Nasal cavity respiratory epithelium epithelial cell of viscerocranial mucosa (primary cell): ENCODE measurements at places on chromosomes 2 and 18. TPM values are rescaled to one million over a fixed set of nuclear protein-coding genes. Genes with fewer than 3 reads are reported as not detected.

ABCG8 gene
- not detected in 2 replicates for total RNA-seq

GULP1 gene
- 38.7 and 66.6 TPM in 2 replicates for total RNA-seq

PDE1A gene
- 0.21 and 0.34 TPM in 2 replicates for total RNA-seq

NEU2 gene
- total RNA-seq: not detected in 2 replicates

TNS1 gene
- total RNA-seq: 0.50 TPM in 1 of 2 replicates, not detected in the other

ADRA2B gene
- total RNA-seq: under 0.01 and 0.07 TPM in 2 replicates

TEX44 gene
- total RNA-seq: not detected in 2 replicates
